Heart right ventricle (tissue), 16 donors: ENCODE measurements at places on chromosomes 7 and 10. TPM values are rescaled to one million over a fixed set of nuclear protein-coding genes. Genes with fewer than 3 reads are reported as not detected.

DNA sequence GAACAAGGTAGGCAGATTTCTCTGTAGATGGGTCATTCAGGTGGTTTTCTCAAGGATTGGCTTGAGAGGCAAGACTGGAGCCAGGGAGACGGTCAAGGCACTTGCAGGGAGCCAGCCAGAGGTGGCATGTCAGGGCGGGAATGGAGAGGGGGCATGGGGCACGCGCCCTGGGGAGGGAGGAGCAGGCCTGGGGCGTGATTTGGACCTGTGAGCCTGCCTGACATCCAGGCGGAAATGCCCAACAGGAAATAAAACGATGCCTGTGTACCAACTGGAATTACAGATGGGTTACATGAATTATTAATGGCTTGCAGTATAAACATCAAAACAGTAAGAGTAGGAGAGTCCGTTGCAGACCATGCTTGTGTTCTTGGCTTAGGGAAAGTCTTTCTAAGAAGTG is 8.6 kb upstream of the SUN1 start:
- DNase-seq: peak; percentile 8

DNA sequence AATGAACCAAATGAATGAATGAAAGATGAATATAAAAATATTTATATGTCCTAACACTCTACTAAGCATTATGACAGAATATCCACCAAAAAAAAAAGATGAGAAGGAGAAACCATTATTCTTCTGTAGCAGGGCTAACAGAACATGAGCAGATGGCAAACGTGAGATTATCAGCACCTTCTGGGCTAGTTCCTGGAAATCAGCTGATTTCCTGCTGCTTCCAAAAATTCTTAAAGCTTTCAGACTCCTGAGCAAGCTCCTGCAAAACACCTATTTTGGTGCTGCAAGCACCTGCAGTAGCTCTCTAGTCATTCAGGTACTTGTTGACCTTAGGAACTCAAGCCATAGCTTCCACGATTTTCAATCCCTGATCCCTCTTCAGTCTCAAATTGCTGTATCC is 51.8 kb downstream of the NPSR1 start:
- no peak for DNase-seq

GRCh38 chr10:54962134-54962900 is 161.3 kb upstream of the PCDH15 start:
- no peak for DNase-seq

The KMT2E gene
- total RNA-seq: 47.9 TPM

The HOXA1 gene
- total RNA-seq: not detected

DNA sequence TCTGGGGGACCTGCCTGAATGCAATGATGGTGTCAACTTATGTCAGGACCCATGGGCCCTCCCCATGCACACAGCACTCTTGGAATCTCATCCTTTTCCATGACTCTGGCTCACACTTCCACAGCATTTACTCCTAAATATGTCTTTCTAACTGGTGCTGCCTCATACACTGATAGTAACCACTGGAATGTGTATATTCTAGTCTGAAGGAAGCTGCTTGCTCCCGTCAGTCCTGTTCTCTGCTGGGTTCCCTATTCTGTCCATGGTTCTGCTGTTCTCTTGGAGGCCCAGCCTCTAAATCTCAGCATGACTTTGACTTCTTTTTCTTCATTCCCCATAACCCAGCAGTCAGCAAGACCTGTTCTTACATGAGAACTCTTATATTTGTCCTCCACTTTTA is 1055.1 kb downstream of the KCNMA1 start:
- no peak for DNase-seq

The SYT15 gene
- 2.5 TPM for total RNA-seq

DNA sequence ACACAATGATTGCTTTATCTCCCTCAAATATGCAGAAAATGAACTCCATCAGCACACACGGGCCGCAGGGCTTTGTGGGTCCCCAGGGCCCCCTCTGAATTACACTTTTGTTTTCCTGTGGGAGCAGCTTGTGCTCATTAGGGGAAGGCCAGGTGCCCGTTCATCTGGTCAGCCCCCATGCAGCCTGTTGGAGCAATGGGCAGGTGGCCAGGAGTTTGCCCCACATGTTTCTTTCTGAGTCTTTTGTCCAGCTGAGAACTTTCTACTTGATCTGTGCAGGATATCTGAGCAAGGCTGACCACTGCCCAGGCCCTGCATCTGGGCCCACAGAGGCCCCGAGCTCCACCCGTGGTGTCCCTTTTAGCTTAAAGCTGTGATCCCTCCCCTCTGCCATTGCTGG is 105.3 kb upstream of the FAM20C start:
- DNase-seq: no peak

GRCh38 chr10:4512671-4513240 is 313.3 kb upstream of the AKR1E2 start:
- DNase-seq: peak; percentile 58

GRCh38 chr7:15862781-15863165 is 176.3 kb upstream of the MEOX2 start:
- no peak for DNase-seq

The GPR141 gene
- not detected for total RNA-seq

DNA sequence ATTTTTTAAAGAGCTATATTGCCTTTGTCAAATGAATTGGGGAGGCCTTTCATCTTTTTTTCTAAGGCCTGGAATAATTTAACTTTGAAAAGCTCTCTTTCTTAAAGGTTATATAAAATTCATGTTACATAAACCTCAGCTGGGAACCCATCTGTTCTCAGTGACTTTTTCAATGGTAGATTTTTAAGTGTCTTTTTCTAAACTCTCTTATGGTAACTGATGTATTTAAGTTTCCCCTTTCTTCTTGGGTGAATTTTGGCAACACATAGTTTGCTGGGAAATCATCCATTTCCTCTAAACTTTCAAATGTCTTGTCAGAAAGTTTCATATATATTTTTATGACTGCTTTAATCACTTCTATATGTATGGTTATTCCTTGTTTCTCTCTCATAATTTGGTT is 362.2 kb upstream of the KLF6 start:
- no peak for DNase-seq
